ENCODE measurements at places on chromosomes 13 and 19.

DNA sequence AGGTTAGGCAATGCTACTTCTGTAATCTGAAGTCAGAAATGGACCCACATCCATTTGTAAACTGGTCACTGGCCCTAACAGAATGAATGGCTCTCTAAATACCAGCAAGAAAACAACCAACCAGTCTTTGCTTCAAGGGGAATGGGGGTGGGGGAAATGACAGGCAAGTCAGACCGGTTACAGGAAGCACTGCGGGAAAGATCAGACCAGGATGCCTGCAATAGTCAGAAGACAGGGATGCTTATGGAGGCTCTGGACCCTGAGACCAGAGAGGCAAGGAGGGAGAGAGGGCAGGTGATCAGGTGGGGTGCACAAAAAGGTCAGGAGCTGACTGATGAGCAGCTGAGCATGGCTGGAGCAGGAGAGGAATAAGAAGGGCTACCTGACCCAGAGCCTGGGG is 13.1 kb downstream of the MED26 start:
- no peak for DNase-seq

- DNase-seq, result no peak
Measured at GRCh38 chr13:25148402-25148771, 23.7 kb downstream of the AMER2 start.

DNA sequence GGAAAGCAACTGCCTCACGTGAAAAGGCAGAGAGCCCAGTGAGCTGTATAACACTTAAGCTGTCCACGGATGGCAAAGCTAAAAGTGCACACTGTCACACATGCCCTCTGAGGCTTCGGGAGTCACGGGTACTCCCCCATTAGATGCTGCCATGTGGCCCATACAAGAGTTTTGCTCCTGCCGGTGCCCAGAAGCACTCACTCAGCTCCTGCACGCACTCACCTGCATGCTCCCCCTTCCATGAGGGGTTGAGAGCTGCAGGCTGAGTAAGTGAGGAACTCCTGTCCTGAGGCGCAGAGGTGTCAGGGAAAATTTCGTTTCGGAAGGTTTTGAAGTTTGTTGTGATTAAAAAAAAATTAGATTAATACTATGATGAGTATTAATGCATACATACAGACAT is 939.2 kb upstream of the ATXN8OS start:
- no peak for DNase-seq

DNA sequence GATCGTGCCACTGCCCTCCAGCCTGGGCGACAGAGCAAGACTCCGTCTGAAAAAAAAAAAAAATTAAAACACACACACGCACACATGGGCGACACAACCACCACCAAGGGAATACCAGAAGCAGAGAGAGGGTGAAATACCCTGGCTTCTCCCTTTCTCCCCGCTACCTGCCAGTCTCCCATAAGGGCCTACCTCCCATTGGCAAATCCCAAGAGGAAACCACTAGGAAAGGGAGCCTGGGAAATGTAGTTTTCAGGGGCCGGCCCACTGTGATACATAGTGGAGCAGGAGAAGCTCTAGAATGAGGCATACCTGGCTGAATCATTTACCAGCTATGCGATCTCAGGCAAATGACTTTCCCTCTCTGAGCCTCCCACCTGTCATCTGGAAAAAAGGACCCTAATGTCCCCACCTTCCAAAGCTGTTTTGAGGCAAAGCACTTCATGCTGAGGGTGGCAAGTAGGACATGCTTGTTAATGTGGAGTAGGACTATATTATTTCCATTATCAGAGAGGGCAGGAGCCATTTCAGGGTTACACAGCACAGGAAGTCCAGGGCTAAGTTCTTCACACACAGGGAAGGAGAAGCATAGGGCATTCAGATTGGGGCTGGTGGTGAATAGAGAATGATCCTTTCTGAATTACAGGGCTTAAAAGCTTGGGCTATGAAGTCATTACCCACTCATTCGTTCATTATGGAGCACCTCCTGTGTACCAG is 14.3 kb upstream of the HNRNPUL1 start:
- DNase-seq, result no peak

DNA sequence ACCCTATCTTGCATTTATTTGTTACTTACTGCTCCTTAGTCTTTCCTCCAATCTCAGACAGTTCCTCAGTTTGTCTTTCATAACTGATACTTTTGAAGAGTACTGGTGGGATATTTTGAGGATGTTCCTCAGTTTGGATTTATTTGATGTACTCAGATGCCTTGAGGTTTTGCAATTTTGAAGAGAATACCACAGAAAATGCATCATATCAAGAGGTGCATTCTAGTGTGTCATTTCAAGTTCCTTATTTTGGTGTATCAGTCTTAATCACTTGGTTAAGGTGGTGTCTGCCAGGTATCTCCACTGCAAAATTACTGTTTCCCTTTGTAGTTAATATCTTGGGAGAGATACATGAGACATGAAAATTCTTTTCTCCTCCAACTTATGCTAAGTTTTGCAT is 75.1 kb downstream of the URI1 start:
- DNase-seq, result no peak

GRCh38 chr13:48194379-48194754 is 38.6 kb upstream of the ITM2B start:
- DNase-seq, result no peak

DNA sequence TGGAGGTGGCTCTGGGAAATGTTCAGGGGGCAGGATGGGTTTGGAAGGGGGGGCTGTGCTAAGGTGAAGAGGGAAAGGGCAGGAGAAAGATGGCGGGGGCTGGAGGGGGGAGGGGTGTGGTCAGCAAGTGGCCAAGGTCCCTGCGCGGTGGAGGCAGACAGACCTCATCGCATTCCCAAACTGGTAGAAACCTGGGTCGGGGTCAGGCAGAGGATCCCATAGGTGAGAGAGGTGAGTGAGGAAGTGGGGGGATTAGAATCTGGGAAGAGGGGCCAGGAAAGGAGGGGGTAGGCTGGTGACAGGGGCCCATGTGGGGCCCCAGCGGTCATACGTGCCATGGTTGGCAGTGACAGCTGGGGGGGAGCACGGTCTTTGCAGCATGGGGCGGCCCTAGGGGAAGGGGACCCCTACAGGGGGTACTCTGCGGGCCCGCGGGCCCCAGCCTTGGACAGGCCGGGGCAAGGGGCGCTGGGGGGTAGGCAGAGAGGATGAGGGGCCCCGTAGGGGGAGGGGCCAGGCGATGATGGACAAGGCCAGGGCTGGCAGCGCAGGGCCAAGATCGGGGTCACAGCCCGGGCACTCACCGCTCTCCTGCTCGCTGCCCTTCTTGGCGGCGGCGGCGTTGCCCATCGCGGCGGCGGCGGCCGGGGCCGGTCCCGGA is 514 bp downstream of the PRKACA start:
- peak; percentile 33 for DNase-seq

- no peak for DNase-seq
Measured at GRCh38 chr19:53285087-53285486, 17.6 kb upstream of the VN1R4 start.

- DNase-seq, result no peak
Measured at GRCh38 chr19:12785431-12786031, 5.8 kb upstream of the JUNB start.

GRCh38 chr13:106151056-106151699 is 384.3 kb downstream of the EFNB2 start:
- peak; percentile 85 for DNase-seq

DNA sequence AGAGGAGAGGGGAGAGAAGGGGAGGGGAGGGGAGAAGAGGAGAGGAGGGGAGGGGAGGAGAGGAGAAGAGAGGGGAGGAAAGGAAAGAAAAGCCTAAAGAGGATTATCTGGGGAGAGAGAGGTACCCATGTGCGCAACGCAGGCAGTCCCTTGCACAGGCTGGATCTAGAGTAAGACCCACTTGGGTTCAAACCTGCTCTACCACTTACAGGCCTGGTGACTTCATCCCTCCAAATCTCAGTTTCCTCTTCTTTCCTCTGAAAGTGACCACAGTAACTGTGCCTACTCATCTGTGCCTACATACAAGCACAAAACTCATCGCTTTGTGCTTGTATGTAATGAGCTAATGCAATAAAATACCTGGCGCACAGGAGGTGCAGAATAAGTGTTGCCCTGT is 732 bp upstream of the MAP1S start:
- no peak for DNase-seq

DNA sequence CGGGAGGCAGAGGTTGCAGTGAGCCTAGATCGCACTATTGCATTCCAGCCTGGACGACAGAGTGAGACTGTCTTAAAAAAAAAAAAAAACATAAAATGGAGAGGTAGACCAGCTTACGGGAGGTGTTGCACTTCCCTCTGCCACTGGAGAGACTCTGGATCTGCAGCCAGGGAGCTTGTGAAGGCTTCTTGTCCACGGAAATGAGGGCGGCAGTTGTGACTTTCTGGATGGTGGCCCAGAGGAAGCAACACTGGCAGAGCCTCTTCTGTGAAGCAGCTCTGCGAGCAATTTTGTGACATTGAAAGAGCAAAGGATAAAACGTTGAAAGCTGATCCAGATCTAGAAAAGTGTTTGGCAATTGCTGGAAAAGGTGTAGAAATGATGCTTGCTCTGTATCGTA is 10.4 kb downstream of the SPINT2 start:
- DNase-seq, result no peak

DNA sequence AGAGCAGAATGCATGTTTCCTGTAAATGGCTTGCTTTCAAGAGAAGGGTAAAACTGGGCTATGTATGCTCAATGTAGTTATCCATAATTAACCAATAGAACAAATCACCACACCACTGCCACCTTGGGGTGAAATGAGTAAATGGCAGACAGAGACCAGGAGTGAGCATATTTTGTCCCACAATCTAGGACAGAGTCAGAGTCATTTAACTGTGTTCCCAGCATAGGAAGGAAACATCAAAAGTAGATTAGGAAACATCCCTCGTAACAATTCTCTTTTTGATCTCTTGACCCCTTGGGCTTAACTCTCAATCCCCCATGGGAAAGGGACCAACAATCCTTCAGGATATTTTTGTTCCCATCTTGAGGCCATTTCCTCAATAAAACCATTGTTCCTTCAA is 224.8 kb downstream of the NHLRC3 start:
- DNase-seq, result peak; percentile 66
